ENCODE measurements at places on chromosomes 16 and 17.

DNA sequence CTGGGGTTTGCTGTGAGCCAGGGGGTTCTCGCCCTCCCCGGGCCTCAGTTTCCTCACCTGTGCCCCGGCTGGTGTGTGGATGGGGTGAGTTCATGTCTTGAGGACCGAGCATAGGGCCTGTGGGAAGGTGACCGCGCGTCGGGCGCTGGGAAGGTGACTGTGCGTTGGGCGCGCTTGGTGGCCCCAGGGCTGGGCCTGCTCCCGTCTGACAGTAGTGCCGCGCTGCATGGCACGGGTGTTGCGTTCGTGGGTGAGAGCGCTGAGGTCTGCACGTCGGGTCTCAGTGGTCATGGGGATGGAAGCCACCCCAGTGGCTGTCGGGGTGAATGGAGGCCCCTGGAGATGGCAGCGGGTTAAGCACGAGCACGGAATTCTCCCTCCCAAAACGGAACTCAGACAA, 9.2 kb downstream of the ASPSCR1 start:
- no peak for DNase-seq

DNA sequence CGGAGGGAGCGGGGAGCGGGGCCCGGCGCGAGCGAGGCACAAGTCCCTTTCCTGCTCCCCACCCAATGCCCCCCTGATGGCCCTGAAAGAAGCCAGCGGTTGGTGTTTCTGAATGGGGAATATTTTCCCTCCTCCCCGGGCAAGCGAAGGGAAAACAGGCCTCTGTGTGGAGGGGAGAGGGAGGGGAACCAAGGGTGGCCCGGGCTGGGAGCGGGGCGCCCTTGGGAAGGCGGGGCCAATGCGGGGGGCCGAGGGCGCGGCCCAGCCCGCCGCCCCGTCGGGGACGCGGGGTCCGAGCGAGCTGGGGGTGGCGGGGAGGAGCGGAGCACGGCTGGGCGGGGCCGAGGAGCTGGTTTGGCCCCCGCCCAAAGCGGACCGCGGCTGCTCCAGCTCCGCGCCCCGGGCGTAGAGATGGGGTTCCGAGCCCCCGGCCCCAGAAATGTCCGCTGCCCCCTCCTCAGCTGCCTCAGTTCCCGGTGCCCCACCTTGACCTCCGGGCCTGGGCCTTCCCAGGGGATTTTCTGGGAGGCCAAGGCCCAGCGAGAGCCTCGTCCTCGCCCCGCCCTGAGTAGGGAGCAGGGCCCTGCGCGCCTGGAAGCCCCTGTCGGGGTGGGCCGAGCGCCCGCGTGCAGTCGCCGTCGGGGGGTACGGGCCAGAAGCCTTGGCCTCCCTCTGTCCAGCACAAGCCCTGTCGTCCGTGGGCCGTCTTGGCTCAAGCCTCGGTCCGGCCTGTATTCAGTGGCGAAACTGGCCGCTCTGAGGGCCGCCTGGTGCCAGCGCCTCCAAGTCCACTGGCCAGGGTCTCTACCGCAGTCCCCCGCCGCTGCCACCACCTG, 3.9 kb upstream of the HEXIM1 start:
- no peak for DNase-seq

DNA sequence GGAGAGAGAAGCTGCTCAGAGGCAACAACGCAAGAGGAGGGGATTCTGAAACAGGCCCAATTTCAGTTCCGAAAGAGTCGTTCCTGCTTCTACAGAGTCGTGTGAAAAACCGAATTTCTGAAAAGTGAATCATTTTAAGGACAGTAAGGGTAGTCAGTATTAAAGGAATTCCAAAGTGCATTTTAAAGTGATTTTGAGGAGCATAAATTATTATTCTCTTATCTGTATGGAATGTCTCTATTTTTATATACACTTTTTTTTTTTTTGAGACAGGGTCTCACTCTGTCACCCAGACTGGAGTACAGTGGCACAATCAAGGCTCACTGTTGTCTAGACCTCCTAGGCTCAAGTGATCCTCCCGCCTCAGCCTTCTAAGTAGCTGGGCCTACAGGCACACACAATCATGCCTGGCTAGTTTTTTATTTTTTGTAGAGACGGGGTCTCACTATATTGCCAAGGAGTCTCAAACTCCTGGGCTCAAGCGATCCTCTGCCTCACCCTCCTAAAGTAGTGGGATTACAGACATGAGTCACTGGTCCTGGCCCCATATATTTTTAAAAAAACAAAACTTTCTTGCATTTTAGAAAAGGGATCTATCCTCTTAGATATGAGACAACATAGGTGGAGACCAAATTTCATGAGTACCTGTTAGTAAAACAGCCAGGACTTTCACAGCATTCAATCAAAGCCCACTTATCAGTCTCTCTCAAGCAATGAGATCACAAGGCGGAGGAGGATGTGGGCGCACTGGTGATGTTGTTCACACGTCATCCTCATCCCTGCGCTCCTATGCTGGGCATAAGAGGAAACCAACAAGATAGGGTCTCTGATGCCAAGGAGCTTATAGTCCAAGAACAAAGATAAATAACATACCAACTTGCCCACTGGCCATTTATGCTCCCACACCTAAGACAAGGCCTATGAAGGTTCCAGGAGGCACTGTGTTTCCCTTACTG, 53.2 kb downstream of the SMG6 start:
- DNase-seq: no peak

DNA sequence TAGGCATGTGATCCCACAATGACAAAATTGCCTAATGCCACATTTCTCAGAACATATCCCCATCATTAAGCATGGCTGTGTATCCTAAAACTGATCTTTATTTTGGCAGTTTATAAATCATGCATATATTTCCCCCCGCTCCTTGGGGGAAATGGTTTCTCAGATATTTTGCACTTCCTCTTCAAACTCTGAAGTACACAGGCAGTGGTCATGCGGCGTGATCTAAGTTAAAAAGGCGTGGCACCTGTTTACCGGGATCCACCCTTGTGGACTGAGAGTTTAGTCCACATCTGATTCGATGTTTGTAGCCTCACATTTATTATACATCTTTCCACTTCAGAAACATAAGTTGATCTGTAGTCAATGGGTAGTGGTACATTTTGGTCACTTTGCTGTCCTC, 51.4 kb downstream of the USP10 start:
- no peak for DNase-seq

DNA sequence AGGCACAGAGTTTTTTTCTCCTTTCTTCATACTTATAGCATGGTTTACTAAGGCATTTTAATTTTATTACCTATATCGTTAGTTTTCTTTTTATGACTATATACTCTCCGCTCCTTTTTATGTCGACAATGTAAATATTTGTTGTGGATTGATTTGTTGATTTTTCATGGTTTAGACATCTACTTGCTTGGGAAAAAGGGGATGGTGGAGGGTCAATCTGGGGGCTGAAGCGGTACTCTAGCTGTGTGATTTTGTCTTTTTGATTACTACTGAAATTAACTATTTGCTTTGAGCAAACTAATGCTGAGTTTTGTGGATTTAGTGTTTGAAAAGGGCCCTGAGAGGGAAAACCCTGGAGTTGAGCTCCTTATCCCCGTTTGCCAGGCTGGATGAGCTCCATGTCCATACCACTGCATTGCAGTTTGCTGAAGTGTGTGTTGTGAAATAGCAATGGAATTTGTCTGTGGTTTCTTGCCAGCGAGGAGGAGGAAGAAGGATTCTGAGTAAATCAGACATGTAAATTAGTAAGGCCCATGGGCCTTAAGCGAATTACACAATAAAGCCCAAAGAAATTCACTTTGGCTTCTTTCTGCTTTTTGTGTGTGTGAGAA, 72.0 kb downstream of the FTO start:
- peak; percentile 34 for DNase-seq

GRCh38 chr16:3570420-3571062, 6.7 kb downstream of the NLRC3 start:
- peak; percentile 9 for DNase-seq

- no peak for DNase-seq
Measured at GRCh38 chr17:27380551-27380950, 75.7 kb upstream of the KSR1 start.

Data from RKO (cell line).